ENCODE measurements at places on chromosomes 3 and 15. TPM values are rescaled to one million over a fixed set of nuclear protein-coding genes. Genes with fewer than 3 reads are reported as not detected.

DNA sequence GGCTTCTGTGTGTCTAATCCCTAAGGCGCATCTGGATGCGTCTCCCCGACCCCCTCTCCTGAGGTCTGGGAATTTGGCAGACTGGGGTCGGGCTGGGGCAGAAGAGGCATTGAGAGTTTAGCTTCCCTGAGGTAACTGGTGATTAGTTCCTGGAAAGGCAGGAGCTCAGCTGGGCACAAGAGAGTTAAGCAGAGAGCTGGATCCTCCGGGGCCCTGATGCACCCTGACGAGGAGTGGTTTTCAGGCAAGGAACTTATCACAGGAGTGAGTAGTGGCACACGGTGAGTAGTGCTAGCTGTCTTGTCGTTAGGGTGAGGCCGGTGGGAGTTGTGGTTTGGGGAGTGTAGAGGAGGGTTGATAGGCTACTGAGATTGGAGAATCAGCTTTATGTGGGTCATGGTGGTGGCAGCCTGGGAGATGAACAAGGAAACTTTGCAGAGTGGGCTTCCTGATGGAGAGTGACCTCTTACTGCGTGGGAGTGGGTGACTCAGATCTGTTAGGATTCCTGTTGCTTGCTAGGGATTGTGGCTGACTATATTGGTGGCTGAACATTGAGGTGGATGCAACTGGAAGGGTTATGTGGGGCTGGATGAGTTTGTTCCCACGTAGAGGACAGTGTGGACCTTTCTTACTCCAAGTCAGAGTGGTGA lies 897 bp downstream of the RAD54L2 start:
- DNase-seq: no peak

- no peak for DNase-seq
Measured at GRCh38 chr15:77851691-77852090, 219.0 kb upstream of the LINGO1 start.

DNA sequence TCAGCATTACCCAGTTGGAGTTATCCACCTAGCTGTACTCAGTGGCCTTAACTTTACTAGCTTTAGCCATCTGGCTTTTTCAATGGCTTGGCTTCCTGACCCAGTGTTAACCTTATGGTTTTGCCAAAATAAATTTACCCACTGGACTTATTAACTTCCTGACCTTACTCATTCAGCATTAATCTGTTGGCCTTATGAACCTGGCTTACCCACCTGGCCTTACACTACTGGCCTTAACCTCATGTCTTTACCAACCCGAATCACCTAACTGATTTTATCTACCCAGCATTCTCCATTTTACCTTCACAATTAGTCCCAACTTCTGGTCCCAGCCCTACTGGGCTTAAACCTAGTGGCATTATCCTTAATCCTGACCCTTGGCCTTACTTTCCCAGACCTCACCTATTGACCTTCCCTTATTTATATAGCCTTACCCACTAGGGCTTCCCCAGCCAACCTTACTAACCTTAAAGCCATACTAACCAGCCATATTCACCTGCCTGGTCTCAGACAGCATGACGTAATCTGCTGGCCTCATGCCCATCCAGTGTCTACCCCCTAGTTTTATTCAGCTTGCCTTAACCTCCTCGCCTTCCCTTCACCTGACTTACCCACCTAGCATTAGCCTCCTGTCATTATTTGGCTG lies 100.0 kb downstream of the IL12A start:
- DNase-seq: no peak

DNA sequence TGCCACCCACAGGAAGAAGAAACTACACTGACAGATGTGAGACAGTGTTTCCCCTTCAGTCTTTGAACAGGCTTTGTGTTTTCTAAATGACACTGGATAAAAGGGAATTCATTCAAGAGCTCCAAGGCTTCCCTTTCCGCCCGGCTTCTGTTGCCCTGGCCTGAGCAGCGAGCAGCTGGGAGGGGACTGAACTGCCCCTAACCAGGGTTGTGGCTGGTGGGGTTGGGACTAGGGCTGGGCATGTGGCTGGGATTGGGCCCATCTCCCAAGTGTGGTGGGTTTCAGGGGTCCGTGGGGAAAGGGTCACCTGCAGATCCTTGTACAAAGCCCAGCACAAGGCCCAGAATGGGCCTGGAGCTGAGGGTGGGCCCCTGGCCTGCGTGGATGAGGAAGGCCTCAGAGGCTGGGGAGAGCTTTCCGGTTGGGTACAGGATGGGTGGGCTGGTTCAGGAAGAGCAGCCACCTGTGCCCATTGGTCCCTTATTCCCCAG lies 10.4 kb downstream of the VILL start:
- no peak for DNase-seq

DNA sequence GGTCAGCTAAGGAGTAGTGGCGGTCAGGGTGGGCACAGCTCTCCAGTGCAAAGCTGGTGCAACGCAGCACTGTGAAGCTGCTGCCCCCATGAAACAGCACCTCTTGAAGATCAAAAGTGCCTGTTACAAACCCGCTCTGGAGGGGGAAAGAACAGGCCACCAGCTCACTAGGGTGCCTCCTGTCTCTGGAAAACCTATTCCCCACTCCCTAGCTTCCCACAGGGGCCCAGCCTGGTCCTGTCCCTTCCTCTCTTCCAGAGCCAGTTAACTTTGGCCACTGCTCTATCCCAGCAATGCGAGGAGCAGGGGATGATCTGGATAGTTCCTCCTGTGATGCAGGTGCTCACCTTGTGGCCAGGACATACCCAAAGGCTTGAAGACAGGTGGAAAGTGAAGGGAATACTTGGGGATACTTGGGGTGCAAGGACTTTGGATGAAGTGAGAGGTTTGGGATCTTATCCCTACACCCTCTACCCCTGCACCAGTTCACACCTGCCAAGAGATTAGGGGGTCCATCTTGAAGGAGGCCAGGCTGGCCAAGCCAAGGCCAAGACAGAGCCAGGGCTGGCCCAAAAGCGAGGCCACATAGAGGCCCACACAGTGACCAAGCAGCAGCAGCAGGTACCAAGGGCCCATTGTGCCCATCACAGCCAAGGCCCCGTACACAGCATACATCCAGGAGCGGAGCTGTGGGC lies 4.2 kb downstream of the HHATL start:
- DNase-seq: peak; percentile 14

GRCh38 chr3:188241883-188242282 lies 87.9 kb downstream of the LPP start:
- DNase-seq: no peak

- DNase-seq: no peak
Measured at GRCh38 chr3:184354754-184355153, 6.7 kb downstream of the CLCN2 start.

DNA sequence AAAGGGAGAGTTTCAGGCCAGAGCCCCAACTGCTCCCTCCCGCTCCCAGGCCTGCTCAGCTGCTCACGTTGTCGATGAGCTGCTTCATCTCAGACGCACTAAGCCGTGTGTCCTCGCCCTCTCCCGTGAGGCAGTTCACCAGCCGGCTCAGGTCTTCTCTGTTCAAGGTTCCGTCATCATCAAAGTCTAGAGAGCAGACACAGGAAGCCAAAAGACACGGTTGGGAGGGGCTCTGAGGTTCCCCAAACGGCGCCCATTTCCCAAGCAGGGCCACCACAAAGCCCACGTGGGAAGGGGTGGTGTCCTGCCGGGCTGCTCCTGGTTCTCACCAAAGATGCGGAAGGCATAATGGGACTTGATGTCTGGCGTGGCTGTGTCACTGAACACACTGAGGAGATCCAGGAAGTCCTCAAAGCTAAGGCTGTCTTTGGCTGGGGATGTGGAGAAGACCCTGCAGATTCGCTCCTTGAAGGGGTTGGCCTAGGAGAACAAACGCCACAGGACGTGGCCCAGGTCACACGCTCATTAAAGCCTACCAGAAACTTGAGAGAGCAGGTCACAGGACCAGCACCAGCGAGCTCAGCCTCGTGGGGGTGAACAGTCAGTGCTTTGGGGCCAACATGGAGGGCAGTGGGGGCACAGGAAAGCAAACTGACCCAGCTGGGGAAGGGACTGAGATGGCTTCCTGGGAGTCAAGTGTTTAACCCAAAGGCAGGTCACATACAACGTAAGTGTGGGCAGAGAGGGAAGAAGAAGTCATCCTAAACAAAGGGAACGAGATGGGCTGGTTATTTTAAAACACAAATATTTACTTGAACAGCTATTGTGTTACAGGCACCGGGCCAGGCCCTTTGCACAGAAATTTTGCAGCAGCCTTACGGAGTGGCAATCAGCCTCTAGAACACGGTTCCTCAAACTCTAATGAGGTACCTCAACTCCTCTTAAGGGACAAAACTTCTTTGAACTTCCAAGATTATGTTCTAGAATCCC lies 2.4 kb downstream of the CIB1 start:
- DNase-seq: no peak

DNA sequence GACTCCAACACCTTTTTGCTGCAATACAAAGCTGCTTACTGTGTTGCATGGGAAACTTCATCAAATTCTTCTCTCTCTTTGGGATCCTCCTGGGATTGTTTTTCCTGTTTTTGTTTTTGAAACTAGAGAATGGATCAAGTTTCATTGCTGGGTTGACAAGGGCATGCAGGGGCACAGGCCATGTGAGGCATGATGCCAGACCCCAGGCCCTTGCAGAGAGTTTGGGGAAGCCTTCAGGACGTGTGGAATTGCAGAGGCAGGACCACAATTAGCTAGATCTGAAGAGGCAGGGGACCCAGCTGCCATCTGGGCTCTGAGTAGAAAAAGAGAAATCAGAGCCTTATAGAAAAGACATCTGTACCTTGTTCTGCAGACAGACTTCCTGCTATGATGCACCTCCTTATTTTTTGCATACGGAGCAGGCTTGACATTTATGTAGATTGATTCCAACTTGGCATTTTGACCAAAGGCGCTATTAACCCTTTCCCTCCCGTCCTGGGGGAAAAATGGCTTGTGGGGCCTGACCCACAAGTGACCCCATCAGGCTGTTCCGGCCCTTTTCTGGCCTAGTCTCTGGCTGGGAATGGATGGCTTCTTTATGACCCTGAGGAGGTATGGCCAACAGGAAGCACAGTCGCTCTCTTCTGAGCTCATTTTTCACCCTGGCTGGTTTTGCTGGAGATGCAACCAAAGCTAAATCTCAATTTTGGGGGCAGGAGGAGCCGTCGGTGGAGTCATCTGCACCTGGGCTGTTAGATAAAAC lies 44.3 kb upstream of the CHRNB4 start:
- DNase-seq: no peak

DNA sequence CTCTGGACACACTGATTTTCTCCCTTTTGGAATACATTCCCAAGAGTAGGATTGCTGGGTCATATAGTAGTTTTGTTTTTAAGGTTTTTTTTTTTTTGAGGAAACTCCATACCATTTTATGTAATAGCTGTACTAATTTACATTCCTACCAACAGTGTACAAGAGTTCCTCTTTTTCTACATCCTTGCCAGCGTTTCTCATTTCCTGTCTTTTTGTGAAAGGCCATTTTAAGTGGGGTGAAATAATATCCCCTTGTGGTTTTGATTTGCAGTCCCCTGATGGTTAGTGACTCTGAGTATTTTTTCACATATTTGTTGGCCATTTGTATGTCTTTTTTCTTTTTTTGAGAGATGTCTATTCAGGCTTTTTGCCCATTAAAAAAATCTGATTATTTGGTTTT lies 1205.5 kb downstream of the ROBO1 start:
- no peak for DNase-seq

GRCh38 chr3:179045719-179046402 lies 25.7 kb downstream of the ZMAT3 start:
- no peak for DNase-seq

DNA sequence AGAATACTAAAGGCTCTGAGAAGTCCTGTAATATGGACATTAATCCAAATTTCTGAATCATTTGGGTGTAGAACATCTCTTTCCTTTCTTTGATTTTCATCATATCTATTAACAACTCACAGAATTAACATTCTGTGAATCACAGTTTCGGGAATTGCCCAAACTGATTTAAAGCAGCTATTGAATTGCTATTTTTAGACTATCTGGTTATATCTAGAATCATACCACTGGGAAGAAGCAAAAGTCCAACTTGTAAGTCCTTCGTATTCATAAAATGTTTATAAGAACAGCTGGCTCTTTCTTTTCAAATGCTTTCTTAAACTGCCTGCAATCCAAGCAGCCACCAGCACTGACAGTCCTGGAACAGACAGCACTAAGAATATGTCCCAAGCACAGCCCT lies 733.0 kb downstream of the NTRK3 start:
- DNase-seq: no peak

- DNase-seq: no peak
Measured at GRCh38 chr3:62178739-62179600, 194.4 kb downstream of the FEZF2 start.

The CLPX gene
- 47.5 TPM for total RNA-seq

The IL20RB gene
- 1.6 TPM for total RNA-seq

The GREM1 gene
- total RNA-seq: 2.5 TPM

The CYP8B1 gene
- total RNA-seq: not detected

The CYP19A1 gene
- total RNA-seq: 1.0 TPM

The ARHGEF26 gene
- 16.7 TPM for total RNA-seq
